ENCODE measurements at places on chromosomes 12 and 14.

DNA sequence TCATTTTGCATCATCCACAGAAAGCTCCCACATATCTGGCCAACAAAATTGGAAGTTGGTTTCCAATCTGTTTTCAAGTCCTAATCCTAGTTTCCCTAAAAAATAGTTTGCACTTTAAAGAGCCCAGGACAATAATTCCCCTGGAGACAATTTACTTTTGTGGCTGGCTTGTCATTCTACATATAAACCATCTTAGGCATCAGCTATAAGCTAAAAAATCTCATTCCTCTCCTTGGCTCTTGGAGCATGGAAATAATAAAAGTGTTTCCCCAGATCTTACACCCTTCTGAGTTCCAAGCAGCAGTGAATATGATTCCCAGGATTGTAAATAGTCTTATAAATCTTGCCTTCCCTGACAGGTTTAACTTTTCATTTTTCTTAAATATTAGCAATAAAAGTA, 89.1 kb upstream of the NUDT4 start:
- no peak for DNase-seq

GRCh38 chr12:113891167-113891692, 74.9 kb downstream of the RBM19 start:
- no peak for DNase-seq

DNA sequence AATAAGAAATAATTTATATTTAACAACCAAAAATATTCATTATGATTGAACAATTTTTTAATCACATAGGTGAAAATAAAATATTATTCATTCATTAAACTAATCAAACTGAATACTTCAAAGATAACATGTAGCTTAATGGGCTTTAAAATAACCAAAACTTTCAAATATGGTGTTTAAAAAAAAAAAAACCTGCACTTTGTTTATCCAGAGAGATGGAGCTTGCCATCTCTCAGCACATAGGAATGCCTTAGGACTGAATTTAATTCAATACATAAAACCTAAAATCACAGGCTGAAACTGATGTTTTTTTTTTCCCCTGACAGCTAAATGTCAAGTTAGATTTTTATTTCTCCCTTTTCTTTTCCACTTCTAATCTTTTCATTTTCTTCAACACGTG, 14.4 kb upstream of the CCER1 start:
- DNase-seq: no peak

- no peak for DNase-seq
These were observed 8.9 kb upstream of the TAC3 start for GRCh38 chr12:57025196-57025595.

GRCh38 chr12:108950991-108951739, 69.7 kb downstream of the SVOP start:
- peak; percentile 71 for DNase-seq

DNA sequence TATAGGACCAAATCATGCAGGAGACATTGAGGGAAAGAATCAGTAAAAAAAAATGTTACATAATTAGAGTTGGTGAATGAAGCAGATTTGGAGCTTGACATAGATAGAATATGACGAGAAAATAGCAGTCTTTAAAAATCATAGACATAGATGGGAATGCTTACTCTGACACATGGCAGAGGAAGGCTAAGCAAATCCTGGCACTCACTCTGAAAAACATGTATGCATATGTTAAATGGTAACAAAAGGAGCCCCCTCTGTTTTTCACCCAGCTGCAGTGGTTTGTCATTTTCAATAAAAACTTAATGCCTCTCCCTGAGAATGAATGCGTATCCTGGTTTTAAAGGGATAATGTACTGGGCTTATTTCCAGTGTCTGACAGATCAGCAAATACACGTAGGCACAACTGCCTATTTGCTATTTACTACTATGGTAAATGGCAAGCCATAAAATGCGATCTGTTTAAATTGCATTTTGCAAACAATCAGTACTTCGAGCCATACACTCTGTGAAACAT, 561.2 kb upstream of the SEL1L start:
- no peak for DNase-seq

- DNase-seq: no peak
These were observed 3.5 kb upstream of the BDKRB1 start for GRCh38 chr14:96252323-96252998.

GRCh38 chr14:66365388-66365787, 120.8 kb upstream of the CCDC196 start:
- DNase-seq: no peak

- peak; percentile 51 for DNase-seq
These were observed 581 bp downstream of the PITPNM2 start for GRCh38 chr12:123150275-123150743.

GRCh38 chr12:41174602-41175001, 13.5 kb upstream of the PDZRN4 start:
- DNase-seq: no peak

GRCh38 chr14:63203618-63204406, 431 bp upstream of the RHOJ start:
- peak; percentile 84 for DNase-seq

DNA sequence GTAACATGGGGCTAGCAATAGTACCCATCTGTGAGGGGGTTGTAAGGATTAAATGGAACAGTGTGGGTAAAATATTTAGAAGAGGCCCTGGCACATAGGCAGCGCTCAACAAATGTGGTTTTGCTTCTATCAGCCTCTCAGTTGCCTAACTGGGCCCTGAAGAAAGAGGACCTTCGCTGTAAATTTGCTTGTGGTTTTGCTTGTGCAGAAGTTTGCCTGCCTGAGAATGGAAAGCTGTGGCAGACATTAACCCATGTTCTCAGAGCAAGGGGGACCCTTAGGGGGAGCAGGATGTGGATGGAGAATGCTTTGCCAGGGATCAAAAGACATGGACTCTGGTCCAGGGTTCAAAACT, 160.1 kb downstream of the BRMS1L start:
- no peak for DNase-seq

DNA sequence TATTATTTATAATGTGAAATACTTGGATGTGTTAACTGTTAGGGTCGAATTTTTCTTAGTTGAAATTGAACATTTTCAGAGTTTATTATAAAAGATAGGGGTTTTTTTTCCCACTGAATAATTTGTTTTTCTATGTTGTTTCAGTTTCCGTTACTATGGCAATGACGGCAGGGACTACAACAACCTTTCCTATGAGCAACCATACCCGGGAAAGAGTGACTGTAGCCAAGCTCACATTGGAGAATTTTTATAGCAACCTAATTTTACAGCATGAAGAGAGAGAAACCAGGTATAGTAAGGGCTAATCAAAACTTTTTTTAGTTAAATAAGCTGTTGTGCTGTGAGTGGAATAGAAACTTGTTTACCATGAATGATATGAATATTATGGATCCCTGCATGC, 35.1 kb upstream of the BMAL2 start:
- no peak for DNase-seq

- DNase-seq: no peak
These were observed 121.2 kb downstream of the RAD51B start for GRCh38 chr14:67940486-67941455.

GRCh38 chr12:54010053-54010971, 1.5 kb downstream of the HOXC8 start:
- DNase-seq: no peak

DNA sequence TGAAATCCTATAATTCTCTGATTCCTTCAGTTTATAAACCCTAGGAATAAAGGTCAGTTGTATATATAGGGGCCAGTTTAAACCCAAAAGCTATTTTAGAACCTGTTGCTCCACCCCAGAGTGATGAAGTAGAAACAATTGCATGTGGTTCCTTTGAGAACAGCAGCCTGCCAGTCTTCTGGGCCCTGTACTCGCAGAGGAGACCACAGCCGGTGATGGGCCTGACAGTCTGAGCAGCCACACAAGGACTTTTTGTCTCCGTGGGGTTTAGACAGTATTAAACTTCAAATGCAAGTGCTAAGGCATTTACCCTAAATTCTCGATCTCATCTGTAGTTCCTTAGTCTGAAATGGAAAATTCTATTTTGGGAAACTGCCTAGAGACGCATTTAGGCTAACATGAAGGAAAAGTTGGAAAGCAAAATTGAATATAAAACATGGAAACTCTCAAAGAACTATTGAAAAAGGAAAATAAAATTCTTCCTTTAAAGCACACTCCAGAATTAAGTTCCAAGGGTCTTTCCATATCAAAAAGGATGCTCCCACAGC, 80.6 kb downstream of the PRICKLE1 start:
- no peak for DNase-seq

GRCh38 chr12:53750812-53751335, 905 bp downstream of the CISTR start:
- DNase-seq: no peak

- DNase-seq: no peak
These were observed 114.2 kb upstream of the ARHGAP5 start for GRCh38 chr14:31962920-31963319.

GRCh38 chr14:74702293-74702692, 10.6 kb downstream of the AREL1 start:
- DNase-seq: no peak

DNA sequence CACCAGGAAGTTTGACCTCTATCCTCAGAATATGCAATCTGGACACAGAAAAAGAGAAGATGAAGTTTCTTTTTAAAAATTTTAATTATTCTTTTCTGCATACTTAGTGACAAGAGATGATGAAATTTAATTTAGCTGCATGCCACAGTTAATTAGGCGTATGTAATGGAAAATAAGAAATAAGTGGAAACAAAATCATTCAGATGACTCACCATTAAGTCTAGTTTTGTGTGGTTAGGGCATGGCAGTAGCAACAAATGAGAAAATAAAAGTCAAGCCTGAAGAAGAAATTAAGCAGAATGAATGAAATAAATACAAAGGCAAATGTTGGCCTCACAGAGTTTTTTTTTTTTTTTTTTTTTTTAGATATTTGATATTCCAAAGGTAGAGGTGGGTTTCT, 30.9 kb upstream of the KLRD1 start:
- no peak for DNase-seq

- no peak for DNase-seq
These were observed 63.9 kb downstream of the BICD1 start for GRCh38 chr12:32170437-32170998.

GRCh38 chr12:86710109-86710508, 453.9 kb upstream of the MGAT4C start:
- no peak for DNase-seq

DNA sequence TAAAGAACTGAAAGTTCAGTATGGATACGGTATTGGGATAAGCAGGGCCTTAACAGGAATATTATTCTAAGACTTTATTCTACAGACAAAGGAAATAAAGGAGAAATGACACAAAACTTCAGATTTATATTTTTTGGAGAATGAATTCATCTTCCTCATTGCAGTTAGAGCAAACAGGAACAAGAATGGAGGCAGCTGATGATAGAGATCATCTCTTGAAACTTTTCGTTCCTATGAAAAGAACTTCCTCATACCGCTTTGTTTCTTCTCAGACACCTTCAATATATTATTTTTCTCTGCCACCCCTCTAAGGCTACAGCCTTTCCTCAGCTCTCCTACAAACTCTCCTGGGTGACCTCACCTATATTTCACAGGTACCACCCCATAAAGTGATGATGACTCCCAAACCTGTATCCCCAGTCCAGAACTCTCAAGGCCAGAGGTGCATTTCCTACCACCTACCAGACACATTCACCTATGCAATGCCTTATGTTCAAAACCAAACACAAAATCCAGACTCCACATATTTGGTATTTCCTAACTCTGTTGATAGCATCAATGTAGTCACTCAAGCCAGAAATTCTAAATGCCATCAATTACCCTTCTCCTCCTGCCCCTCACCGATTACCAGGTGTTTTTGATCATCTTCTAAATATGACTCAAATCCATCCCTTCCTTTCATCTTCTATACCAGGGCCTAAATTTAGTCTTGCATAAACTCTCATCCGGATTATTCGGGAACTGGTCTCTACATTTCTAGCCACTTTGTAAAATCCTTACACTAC, 7.4 kb downstream of the MAP4K5 start:
- DNase-seq: no peak

DNA sequence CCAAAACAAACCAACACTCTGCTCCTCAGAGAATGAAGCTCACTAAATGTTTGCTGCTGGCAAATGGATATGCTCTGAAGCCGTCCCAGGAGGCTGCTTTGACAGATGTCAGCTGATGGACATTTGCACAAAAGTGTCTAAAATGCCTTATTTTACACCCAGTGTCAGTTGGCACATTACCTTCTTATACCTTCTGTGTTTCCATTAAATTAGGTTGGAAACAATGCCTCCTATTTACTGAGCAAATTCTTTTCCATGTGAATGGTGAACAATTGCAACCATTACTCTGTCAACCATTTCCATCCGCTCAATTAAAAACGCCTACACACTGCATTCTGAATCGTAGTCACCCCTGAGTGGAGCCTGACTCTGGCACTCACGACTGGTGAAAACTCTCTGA, 1679.9 kb upstream of the FLRT2 start:
- DNase-seq: no peak

GRCh38 chr12:132235116-132235820, 91.0 kb downstream of the NOC4L start:
- DNase-seq: no peak

DNA sequence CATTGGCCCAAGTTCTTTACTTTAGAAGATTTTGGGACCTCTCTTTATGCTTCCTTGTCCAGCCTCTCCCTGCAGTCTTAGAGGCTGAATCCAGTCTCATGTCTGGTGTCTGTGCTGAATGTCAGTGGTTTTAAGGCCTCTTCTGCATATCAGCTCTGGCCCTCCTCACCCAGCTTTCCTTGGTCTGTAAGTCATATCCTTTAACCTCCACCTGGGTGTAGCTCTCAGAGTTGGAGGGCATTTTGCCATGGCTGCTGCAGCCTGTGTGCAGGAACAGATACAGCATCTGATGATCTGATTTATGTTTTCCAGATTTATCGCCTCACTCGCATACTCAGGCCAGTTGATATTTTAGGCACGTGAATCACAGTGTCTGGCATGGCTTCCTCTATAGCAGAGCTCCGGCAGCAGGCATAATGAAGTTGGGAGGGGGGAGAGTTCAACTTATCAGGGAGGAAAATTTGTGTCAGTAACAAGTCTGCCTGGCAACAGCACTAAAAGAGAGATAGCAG, 335.0 kb downstream of the PCNX1 start:
- DNase-seq: peak; percentile 45

DNA sequence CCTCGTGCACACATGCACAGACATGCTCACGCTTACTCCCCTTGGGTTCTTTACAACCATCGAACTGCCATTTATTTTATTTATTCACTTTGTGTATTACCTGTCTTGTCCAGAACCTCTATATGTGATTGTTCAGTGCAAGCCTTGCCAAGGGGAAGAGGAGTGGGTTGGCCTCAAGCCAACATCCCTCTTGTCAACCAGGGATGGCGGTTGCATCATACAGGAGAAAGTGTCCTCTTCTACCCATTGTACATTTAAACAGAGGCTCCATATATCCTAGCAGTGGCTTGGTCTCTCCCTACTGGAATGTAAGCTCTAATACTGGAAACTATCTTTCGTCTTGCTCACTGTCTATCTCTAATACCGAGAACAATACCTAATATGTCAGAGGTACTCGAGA, 108.4 kb downstream of the C12orf42 start:
- DNase-seq: no peak
